MG63 (cell line): ENCODE measurements at places on chromosomes 6 and 20. TPM values are rescaled to one million over a fixed set of nuclear protein-coding genes. Genes with fewer than 3 reads are reported as not detected.

GRCh38 chr6:106658469-106658868 is 29.1 kb downstream of the QRSL1 start:
- no peak for DNase-seq

DNA sequence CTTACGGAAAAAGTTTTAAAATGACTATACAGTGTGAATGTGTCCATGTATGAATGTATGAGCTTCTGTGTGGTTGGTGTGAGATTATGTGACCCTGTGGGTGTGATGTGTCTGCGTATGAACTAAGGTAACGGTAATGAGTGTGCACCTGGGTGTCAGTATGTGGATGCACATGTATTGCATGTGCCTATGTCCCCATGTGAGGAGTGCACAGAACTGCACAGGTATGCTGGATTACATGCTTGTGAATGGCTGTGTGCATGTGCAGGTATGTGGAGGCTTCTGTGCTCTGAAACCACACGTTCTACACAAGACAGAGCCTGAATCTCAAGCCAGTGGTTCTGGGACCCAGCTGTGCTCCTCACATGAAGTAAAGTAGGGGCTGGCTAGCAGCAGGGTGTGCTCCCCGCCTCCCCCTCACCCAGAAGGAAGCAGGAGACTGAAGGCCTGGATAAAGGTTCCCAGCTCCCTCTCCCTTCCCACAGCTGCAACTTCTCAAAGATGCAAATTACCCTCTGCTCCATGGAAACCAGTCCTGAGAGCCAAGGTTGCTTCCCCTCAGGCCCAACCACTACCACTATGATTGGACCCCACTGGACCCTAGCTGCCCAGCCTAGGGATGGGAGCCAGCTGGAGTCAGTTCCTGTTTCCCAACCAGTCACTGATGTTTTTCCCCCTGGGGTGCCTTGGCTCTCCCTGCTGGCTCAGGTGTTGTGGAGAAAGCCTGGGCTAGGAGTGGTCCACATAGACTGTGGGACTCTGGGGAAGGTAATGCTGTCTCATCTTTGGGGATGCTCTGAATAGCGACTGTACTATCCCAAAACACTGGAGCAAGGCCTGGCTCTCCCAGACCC is 24.8 kb upstream of the SPDEF start:
- no peak for DNase-seq

- DNase-seq = no peak
Observed at GRCh38 chr6:43248791-43249190, 5.5 kb downstream of the TTBK1 start.

The CDS2 gene
- total RNA-seq = 3.3 and 4.0 TPM in 2 replicates

GRCh38 chr6:39816747-39817146 is 24.6 kb downstream of the DAAM2 start:
- no peak for DNase-seq

The KCNK17 gene
- total RNA-seq = not detected in 2 replicates
